ENCODE measurements at places on chromosomes 16 and 17. TPM values are rescaled to one million over a fixed set of nuclear protein-coding genes. Genes with fewer than 3 reads are reported as not detected.

Gene CRISPLD2
- polyA plus RNA-seq: 0.14 TPM

Gene CSH1
- not detected for polyA plus RNA-seq

Gene EVPLL
- not detected for polyA plus RNA-seq

Gene CFAP97D1
- polyA plus RNA-seq: not detected

Gene PPY
- not detected for polyA plus RNA-seq

Gene CACNA1G
- polyA plus RNA-seq: not detected

Gene PRR15L
- polyA plus RNA-seq: not detected

Gene TPSB2
- polyA plus RNA-seq: not detected

Gene SPATA32
- not detected for polyA plus RNA-seq

Gene TXNL4B
- polyA plus RNA-seq: 8.7 TPM

Gene EPOP
- polyA plus RNA-seq: 0.43 TPM

Gene PRSS27
- polyA plus RNA-seq: 0.33 TPM

Gene ZNF385C
- 0.07 TPM for polyA plus RNA-seq

Gene CFAP52
- not detected for polyA plus RNA-seq

Gene FBXW10
- not detected for polyA plus RNA-seq

Gene PYY
- not detected for polyA plus RNA-seq

Gene G6PC1
- polyA plus RNA-seq: not detected

Gene TELO2
- 32.8 TPM for polyA plus RNA-seq

Gene ATP2A1
- polyA plus RNA-seq: 1.2 TPM

Gene MEFV
- polyA plus RNA-seq: not detected

Gene ITPRIPL2
- 10.9 TPM for polyA plus RNA-seq

Gene SEC14L1
- polyA plus RNA-seq: 215 TPM

Gene ZNF48
- polyA plus RNA-seq: 16.1 TPM

Gene DNAH9
- polyA plus RNA-seq: not detected

Gene PLXDC1
- 0.03 TPM for polyA plus RNA-seq

Gene CACNG5
- polyA plus RNA-seq: not detected

Gene KCNJ18
- not detected for polyA plus RNA-seq

Gene C16orf54
- polyA plus RNA-seq: not detected

Gene TBC1D3K
- polyA plus RNA-seq: not detected

Gene ITGAL
- polyA plus RNA-seq: not detected

Gene ITGAD
- not detected for polyA plus RNA-seq

Gene PRDM7
- not detected for polyA plus RNA-seq

Gene NDEL1
- polyA plus RNA-seq: 93.0 TPM

Gene LITAFD
- polyA plus RNA-seq: not detected

Gene PDF
- polyA plus RNA-seq: 12.1 TPM

Gene MYH2
- polyA plus RNA-seq: not detected

Gene C1QTNF8
- not detected for polyA plus RNA-seq

Gene MATCAP1
- 44.5 TPM for polyA plus RNA-seq

Gene KRTAP4-6
- polyA plus RNA-seq: not detected

Gene UBALD2
- polyA plus RNA-seq: 46.9 TPM

Gene GPRC5C
- not detected for polyA plus RNA-seq

Gene DNAH2
- polyA plus RNA-seq: 0.10 TPM

Gene SULT1A4
- 1.6 TPM for polyA plus RNA-seq

Gene WSCD1
- 21.5 TPM for polyA plus RNA-seq

Gene TRIM72
- polyA plus RNA-seq: not detected

Gene PDXDC1
- 44.6 TPM for polyA plus RNA-seq

Gene ARL5C
- polyA plus RNA-seq: not detected

Gene GNAO1
- not detected for polyA plus RNA-seq

Gene MT1G
- 0.53 TPM for polyA plus RNA-seq

Data from endothelial cell of umbilical vein (primary cell).